Non-pigmented ciliary epithelial cell (primary cell): ENCODE measurements at places on chromosomes 4 and X.

DNA sequence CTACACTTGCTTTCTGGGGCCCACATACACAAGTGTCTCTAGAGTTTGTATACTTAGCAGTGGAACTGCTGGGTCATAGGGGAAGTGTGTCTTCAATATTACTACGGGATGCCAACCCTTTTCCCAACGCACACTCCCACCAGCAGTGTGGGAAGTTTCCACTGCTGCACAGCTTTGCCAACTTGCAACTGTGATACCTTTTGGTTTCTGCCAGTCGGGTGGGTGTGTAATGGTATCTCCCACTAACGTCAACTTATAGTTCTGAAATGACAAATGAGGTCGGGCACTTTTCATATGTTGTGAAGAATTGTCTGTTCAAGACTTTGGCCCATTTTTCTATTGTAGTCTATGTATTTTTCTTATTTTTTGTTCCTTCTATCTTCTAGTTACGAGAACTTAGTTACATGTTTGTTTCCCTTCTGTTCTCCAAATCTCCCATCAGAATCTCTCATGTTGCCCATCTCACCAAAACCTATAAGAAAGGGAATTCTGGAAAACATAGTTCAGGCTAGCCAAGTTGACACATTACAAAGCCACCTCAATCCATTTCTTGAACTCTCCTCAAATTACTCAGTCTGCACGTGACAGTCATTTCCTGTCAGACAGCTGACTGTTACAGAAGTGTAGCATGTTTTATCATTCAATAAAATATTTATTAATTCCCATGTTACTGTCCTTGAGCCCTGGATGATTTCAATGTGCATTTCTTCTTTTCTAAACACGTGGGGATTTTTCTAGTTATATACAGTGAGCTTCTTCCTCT lies 30.7 kb downstream of the PNMA6E start:
- no peak for DNase-seq

- DNase-seq = no peak
These were observed 316.3 kb downstream of the CAMK2D start for GRCh38 chr4:113445286-113445685.

- DNase-seq = no peak
These were observed 244.9 kb downstream of the FRMPD4 start for GRCh38 chrX:12383196-12383595.

DNA sequence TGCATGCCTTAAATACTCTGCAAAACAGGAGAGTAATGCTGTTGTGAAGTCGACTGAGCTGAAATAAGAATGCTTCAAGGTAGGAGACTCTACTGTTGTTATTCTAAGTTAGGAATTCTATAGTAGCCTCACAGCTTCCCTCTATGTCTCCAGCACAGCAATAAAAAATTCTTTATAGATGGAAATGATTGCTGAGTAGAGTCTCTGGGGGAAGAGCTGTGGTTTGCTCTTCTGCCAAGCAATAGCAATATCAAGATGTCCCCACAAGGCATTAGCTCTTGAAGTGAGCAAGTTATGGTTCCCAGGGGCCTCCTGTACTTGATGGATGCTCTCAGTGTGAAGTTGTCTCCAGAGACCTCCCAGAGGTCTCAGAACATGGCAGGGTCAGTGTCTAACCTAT lies 880.6 kb upstream of the FRG1 start:
- DNase-seq = no peak

DNA sequence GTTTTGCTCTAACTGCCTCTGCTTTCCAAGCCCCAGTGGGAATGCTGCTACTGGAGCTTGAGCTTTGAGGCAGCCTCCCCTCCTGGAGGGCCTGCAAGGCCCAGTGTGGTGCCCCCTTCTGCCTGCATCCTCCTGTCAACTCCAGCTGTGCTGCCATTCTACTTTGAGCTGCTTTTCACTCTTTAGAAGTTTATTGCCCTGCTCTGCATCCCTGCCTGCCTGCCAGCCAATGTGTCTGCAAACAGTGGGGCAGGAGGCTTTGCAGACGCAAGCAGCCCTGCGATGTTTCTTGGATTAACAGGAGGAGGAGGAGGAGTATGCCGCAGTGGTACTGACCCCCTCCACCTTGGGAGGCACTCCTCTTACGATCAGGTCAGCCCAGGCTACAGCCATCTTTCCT lies 16.4 kb downstream of the TMEM31 start:
- DNase-seq = no peak

DNA sequence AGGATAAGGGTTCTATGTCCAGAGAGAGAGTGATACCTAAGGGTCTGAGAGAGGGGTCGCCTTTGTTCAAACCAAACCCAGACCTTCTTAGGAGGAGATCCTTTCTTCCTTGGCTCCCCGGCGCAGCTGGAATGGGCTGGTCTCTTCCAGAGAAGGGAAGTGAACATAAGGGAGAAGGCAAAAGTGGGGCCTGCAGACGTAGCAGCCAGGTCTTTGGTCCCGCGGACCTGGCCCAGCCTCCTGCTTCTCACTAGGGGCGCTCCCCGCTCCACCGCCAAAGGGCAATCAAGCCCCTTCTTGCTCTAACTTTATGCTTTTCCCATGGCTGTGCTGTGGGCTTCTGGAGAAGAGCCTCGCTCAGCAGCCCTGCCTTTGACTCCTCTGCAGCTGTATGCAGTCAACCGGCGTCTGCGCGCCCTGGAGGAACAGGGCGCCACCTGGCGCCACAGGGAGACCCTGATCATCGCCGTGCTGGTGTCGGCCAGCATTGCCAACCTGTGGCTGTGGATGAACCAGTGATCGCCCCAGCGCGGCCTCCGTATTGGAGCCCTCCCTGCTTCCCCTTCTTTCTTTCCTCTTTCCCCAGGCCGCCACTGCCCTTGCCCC lies 6.5 kb downstream of the FATE1 start:
- DNase-seq = no peak

DNA sequence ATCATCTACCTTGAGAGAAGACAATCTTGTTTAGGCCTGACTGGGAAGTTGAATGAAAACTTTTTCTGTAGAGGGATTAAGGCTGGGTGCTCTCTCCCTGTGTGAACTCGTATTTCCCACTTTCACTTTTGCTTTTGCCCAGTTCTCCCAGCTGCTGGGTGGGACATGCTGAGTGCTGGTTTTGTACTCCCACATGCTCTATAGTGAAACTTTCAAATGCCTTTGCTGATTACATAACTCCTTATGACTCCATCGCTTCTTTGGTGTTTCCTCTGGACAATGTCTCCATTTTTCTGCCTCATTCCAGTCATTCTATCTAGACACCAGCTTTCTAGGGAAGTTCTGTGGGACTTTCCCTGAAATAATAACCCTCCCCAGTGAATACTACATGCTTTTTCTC lies 100.5 kb downstream of the CLNK start:
- peak; percentile 83 for DNase-seq
